ENCODE measurements at places on chromosomes 16 and 17.

GRCh38 chr16:66933776-66934137 is 445 bp downstream of the CIAO2B start:
- no peak for DNase-seq

- peak; percentile 96 for DNase-seq
Observed at GRCh38 chr16:53775821-53776431, 72.0 kb downstream of the FTO start.

GRCh38 chr16:68425498-68426346 is 22.6 kb downstream of the SMPD3 start:
- no peak for DNase-seq

DNA sequence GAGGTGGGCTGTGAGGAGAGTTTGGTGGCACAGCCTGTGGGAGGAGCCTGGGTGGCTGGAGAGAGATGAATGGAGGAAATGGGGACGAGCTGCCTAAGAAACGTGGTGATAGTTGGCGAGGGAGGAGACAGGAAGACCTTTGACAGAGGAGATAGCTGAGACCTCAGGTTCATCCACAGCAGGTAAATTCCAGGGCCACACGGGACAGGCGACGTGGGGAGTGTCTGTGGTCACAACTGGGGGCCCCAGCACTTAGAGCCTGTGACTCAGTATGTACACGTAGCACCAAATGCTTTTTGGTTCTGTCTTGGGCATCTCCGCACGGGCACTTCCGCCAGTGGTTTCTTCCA is 7.7 kb downstream of the MINK1 start:
- no peak for DNase-seq

DNA sequence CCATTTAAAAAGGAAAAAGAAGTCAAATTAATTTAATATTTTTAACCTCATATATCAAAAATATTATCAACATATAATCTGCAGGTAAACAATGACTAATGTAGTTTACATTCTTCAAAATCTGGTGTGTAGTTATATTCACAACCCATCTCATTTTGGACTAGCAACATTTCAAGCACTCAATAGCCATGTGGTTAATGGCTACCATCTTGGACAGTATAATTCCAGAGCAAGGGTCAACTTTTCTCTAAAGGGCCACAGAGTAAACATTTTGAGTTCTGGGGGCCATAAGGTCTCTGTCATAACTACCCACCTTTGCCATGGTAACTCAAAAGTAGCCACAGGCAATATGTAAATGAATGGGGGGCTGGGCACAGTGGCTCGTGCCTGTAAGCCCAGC is 153.9 kb downstream of the PARN start:
- no peak for DNase-seq

DNA sequence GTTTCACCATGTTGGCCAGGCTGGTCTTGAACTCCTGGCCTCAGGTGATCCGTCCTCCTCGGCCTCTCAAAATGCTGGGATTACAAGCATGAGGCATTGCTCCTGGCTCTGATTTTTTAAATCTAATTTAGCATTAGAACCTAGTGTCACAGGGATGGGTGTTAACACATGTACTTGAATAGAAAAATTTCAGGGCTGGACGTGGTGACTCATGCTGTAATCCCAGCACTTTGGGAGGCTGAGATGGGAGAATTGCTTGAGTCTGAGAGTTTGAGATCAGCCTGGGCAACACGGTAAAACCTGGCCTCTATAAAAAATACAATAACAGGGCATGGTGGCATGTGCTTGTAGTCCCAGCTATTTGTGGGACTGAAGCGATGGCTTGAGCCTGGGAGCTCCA is 6.0 kb upstream of the RNF135 start:
- DNase-seq, result peak; percentile 50

DNA sequence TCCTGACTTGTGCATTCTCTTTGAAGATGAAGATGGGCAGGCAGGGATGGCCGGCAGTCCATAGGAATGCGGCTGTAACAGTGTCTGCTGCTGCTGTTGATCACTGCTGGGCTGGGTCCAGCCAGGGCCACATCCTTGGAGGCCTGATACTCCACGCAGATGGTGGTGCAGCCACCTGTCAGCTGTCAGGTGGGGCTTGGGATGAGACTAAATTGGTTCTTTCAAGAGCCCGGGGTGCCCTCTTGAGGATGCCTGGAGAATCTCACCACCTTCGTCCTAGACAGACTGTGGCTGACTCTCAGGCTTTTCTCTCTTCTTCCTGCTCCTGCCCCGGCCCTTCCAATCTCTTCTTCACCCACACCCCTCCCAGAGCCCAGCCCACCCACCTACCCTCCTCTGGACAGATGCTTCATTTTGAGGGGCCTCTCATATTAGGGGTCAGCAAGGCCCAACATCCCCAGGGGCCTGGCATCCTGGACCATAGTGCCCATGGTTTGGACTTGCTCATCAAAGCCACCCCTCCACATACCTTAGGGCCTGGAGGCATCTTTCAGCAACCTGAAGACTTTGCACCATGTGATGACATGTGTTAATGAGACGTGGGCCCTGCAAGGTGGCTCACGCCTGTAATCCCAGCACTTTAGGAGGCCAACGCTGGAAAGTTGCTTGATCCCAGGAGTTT is 19.1 kb downstream of the OSBPL7 start:
- peak; percentile 59 for DNase-seq

DNA sequence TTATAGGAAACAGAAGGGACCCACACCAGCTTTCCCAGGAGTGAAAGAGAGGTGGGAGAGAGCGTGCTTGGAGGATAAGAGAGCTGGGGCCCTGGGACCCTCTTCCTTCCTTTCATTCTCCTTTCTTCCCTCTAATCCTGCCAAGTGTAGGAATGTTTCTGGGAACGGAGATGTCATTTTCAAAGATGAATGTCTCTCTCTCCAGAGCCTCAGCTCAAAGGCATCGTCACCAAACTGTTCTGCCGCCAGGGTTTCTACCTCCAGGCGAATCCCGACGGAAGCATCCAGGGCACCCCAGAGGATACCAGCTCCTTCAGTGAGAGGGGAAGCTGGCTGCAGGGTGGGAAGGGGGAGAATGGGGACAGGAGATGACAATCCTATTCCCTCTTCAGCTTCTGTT is 2.0 kb downstream of the FGF11 start:
- DNase-seq, result no peak

DNA sequence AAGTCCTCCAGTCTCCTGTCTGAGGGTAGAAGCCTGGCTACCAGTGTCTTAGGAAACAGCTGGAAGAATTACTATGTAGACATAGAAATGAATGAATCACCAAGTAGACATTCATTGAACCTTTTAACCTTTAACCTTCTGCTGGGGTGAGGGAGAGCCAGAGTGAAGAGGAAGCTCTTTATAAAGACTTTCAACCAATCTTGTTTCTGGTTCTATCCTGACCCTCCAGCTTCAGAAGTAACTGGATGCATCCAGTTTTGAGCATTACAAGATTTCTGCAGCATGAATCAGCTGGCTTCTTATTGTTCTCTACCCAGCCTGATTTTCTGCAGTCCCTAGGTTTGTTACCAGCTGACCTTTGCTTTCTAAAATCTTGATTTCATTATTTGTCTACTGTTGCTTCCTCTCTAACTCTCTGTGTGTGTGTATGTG is 8.5 kb downstream of the TEKT1 start:
- peak; percentile 65 for DNase-seq

GRCh38 chr17:42200706-42201457 is 6.6 kb upstream of the GHDC start:
- peak; percentile 67 for DNase-seq

- DNase-seq, result no peak
Observed at GRCh38 chr16:51710186-51710585, 559.1 kb upstream of the SALL1 start.

- no peak for DNase-seq
Observed at GRCh38 chr16:56363781-56364565, 61.4 kb downstream of the AMFR start.

GRCh38 chr17:51422634-51423033 is 162.3 kb downstream of the UTP18 start:
- no peak for DNase-seq

DNA sequence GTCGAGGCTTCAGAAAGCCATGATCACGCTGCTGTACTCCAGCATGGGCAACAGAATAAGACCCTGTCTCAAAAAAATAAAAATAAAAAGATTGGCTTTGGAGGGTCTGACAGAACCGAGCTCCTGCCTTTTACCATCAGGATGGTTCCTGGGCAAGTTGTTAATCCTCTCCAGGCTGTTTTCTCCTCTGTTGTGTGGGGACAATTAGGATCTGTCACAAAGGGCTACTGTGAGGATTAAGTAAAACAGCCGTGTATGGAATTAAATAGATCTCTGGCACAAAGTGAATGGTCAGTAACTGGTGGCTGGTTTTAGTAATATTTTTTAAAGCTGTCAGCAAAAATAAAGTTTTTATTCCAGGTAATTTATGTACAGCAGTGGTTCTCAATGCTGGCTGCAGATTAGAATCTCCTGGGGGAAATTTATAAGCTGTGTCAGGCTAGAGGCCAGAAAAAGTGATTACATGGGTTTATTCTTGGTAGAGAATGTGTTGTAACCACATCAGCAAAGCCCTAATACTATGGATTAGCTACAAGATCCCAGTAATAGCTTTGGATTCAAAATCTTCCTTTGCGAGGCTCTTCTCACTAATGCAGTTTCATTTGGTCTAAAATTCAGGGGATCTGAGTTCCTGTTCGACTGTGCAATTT is 47.2 kb downstream of the GPRC5B start:
- no peak for DNase-seq

GRCh38 chr17:31524926-31525800 is 133.7 kb downstream of the RAB11FIP4 start:
- peak; percentile 96 for DNase-seq

DNA sequence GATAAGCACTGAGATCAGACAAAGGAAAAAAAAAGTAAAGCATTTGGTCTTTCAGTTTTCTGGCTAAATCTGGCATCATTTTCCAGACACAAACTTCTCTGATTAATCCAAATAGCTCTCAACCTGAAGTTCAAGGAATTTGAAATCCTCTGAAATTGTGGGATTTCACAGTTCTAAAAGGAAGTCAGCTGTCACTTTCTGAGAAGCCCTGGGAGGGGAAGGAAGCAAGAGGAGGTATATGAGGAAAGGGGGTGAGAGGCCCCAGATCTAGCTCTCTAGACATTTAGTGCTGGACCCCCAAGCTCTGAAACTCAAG is 17.5 kb upstream of the HOXB9 start:
- DNase-seq, result no peak

DNA sequence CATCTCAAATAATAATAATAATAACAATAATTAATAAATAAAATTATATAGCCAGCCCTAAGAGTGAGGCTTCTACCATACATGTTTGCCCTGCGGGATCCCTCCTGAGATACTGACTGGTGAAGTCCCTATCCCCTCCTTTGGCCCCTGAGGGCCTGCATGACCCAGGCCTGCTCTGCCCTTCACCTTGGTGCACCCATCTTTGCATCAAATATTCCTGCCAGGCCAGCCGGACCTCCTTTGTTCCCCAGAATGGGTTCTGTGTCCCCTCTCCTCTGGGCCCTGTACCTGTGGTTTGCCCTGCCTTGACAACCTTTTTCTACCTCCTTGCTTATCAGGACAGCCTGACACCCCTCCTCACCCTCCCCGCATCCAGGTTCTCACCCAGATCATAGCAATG is 2.0 kb upstream of the RNF112 start:
- DNase-seq, result no peak

DNA sequence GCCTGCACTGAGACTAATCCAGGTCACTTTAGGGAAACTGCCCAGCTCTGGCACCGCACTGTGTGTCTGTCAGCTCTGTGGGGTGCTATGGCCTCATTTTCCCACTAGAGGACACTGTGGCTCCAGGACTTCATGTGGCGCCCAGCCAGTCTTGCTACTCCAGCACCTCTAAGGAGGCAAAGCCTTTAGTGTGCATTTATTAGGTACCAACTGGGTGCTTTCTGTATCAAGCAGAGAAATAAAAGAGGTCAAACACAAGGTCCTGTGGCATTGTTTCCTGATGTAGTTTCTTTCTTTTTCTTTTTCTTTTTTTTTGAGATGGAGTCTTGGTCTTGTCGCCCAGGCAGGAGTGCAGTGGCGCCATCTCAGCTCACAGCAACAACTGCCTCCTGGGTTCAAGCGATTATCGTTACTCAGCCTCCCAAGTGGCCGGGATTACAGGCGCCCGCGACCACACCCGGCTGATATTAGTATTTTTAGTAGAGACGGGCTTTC is 12.5 kb upstream of the RHBDL3 start:
- DNase-seq, result peak; percentile 83

- DNase-seq, result no peak
Observed at GRCh38 chr16:20262248-20262647, 65.1 kb downstream of the GP2 start.

DNA sequence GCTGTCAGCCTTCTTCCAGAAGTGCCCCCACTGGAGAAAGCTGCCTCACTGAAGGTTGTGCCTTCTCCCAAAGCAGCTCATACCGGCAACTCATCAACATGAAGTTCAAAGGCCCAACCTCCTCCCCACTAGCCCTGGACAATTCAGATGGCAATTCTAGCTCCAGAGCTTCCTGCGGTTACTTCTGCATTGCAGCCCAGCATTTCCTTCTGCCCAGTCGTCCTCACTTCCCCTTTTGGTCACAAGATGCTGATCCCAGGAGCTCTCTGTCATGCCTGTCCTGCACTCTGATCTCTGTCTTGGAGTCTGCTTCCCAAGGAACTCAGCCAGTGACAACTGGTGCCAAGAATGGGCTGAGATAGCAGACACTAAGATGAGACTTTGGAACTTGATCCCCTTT is 178.2 kb upstream of the SOX9 start:
- DNase-seq, result no peak

DNA sequence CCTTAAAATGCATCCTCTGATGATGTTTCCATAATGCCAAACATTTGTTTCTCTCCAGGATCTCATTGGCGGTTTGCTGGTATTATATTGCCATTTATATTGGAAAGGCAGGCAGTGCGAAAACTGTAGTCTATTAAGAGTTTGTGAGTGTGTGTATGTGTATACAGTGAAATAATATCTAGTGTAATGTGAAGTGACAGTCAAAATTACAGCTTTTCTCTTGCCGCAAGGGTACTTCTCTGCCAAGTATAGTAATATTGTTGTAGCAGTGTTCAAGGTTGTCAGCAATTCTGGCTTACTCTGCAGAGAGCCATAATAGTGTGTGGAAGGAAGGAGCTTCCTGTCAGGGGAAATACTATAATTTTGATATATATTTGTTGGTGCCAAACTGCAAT is 178.6 kb downstream of the WWOX start:
- no peak for DNase-seq

GRCh38 chr17:81867170-81867990 is 3.8 kb downstream of the ARHGDIA start:
- peak; percentile 62 for DNase-seq

DNA sequence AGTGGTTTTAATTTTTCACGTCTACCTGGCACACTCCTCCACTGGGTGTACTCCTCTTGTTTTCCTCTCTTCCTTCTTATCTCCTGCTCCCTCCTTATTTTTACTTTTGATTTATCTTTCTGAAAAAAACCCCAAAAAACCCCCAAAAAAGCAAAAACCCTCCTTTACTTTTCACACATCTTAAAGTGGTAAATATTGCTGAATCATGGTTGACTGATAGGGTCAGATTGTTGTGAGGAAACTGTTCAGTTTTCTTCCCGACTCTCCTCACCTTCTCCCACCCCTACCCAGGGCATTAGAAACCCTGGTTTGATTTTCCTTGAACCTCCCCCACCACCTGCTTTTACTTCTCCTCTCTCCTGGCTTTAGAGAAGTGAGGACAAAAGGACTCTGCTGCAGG is 25.4 kb downstream of the ARHGAP44 start:
- DNase-seq, result no peak
